Hepatocyte (in vitro differentiated cells): ENCODE measurements at places on chromosomes 1 and 21.

DNA sequence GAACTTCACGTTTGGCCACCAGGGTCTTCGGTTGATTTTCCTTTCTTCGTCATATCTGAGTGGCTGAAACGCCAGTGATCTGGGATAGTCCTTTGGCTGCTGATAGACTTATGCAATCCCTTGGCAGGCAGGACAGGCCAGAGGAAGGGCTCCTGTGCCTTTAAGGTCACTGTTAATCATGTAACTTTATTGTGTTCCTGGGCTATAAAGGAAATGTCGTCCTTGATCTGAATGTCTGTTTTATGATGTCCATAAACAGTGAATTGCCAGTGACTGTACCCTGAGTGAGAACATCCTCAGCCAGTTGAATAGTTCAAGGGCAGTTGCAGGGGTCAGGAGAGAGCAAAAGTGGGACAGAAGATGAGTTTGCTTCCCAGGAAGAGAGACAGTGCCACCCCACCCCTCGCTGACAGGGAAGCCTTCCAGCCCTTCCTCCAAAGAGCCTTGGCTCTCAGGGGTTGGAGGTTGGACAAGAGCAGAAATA, 68.0 kb downstream of the PDE9A start:
- H3K4me3 ChIP-seq, result no peak overlapping the region

GRCh38 chr1:147129116-147129873, 43.0 kb downstream of the PRKAB2 start:
- no peaks in the 10 kb centered on the region for H3K4me1 ChIP-seq
- H3K27ac ChIP-seq, result no peak overlapping the region
- H3K27me3 ChIP-seq, result no peaks in the 10 kb centered on the region
- DNase-seq, result no peak

DNA sequence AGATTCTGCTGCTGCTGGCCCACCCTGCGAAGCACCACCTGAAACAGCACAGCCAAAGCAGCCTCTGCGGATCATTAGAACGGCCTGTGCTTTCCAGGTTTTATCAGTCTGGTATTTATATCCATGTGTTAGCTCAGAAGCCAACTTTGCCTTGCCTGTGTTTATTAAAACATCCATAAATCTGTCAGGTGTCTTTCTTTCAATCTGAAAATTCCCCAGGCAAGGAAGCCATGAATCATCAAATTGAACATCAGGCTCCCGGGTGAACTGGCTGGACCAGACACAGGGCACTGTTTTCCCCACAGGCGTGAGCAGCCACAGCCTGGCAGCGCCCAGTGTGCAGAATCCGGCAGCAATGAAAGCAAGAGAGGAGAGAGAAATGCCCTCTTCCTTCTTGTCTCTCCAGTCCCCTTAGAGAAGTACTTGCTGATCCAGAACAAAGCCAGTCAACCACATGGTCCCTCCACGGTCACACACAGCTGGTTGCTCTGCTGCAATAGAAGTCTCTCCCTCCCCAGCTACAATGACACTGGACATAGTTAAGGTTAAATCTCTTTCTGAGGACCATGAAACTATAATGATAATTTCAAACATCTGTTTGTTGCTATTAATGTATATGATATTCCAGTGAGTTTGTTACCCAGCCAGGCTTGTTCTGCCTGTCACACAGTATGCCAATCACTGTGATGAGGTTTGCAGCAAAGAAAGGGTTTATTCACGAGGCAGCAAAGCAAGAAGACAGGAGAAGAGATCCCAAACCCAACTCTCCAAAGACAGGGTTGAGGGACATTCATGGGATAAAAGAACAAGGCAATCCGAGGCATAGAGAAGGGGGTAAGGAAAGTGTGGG, 212.1 kb upstream of the FMN2 start:
- no peaks in the 10 kb centered on the region for H3K27me3 ChIP-seq
- H3K4me1 ChIP-seq, result peaks cover 16% of the 10 kb centered on the region
- peak; percentile 20 for DNase-seq
- H3K27ac ChIP-seq, result no peak overlapping the region

DNA sequence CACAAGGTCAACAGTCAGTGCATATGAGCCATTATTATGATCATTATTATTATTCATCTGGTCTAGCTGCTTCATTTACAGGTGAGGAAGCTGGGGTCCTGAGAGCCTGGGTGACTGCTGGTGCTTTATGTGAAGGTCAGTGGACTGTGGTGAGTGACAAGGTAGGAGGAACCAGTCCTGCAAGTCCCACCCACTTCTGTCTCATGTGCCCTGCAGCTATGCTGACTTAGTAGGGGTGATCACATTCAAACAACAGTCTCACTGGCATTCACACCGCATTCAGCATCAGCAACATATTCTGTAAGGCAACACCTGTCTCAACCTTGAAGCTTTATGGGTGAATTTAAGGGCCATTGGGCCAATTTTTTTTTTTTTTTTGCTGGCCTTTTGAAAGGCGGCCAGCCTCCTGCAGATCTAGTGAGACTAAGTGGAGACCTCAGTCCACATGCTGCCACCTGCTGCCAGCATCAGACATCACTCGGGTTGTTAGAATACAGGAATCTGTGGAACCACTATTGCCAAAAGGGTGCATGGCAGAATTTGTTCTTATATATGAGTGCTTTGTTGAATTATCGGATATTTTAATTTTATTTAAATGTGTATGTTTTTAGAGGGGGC, 59.9 kb upstream of the CACNA1E start:
- no peak overlapping the region for H3K27ac ChIP-seq
- H3K4me3 ChIP-seq, result no peak overlapping the region
- H3K27me3 ChIP-seq, result no peaks in the 10 kb centered on the region
- H3K4me1 ChIP-seq, result no peaks in the 10 kb centered on the region
- DNase-seq, result peak; percentile 71
- H3K36me3 ChIP-seq, result no peaks in the 10 kb centered on the region

DNA sequence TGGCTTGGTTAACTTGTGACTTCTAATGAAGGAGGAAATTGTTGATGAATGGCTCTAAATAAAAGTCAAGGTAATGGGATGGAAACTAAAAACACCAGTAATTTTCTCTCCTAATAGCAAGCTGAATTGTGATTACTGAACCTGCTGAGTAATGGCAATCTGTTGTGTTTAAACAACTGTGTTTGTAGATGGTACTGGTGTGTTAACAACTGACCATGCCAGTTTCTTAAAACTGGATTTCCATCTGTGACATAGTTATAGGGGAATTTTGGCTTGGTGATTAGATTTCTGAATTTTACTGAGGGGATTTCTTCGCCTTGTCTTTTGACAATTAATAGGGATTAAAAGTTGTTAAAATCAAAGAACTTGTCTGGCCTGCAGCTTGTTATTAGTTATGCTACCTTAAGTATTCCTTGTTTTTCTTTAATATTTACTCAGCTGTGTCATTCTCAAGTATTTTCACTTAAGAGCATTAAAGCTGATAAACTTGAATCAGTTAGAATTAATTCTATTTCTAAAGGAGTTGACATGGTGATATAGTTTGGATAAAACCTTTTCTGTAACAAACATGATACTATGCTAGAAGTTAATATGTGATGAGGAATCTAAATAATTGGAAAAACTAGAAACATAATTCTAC, 7.9 kb upstream of the ERO1B start:
- no peak overlapping the region for H3K27ac ChIP-seq
- H3K4me3 ChIP-seq, result no peak overlapping the region
- no peaks in the 10 kb centered on the region for H3K4me1 ChIP-seq
- H3K27me3 ChIP-seq, result peaks cover 5% of the 10 kb centered on the region
- no peak for DNase-seq

DNA sequence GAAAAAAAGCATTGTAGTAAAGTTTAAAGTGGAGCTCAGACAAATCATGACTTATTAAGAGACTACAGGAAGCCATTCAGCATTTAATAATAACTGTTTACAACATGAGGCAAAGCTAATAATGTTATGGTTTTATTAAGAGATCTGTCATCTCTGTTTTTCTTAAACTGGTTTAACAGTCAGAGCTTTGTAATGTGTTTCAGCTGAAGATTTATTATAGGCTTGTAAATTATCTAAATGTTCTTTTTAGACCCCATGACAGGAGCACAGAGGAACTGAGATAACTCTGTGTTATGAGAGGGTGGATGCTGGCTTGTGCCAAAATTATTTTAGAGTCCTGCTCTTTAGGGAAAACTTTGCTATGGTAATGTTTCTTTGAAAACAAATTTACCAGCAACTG, 38.0 kb upstream of the RWDD3 start:
- no peak overlapping the region for H3K27ac ChIP-seq
- no peak for DNase-seq
- no peak overlapping the region for H3K4me3 ChIP-seq
- no peaks in the 10 kb centered on the region for H3K27me3 ChIP-seq

GRCh38 chr1:44621841-44622286, 52.4 kb downstream of the TMEM53 start:
- peaks cover 5% of the 10 kb centered on the region for H3K4me1 ChIP-seq
- H3K4me3 ChIP-seq, result no peak overlapping the region
- peaks cover 12% of the 10 kb centered on the region for H3K27me3 ChIP-seq
- no peaks in the 10 kb centered on the region for H3K36me3 ChIP-seq

- peak overlapping the region; percentile 75 for H3K27ac ChIP-seq
- no peaks in the 10 kb centered on the region for H3K36me3 ChIP-seq
- H3K4me3 ChIP-seq, result no peak overlapping the region
- H3K4me1 ChIP-seq, result peaks cover 14% of the 10 kb centered on the region
Measured at GRCh38 chr1:115251856-115252255, 86.2 kb downstream of the NGF start.

DNA sequence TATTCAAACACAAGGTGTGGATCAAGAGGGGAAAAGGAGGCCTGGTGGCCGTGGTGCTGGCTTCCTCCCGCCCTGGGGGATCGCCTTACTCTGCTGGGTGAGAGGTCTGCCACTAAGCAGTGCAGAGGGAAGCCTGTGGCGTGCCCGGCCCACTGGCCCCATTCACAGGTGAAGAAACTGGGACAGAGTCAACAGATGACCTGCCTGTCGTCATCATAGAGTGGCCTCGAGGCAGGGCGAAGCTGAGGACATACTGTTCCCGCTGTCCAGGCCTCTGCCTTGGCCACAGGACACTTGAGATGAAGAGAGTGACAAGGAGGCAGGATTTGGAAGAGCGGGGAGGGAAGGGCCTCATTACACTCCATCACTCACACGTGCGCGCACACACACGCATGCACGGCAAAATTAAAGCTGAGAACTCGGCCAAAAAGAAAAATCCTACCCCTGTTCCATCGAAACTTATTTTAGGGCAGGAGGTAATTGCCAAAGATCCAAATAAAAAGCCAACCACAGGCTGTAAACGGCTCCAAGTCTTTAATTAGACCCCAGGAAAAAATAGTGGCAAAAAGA, 50.5 kb downstream of the CASZ1 start:
- H3K27ac ChIP-seq, result no peak overlapping the region
- no peak for DNase-seq
- no peak overlapping the region for H3K4me3 ChIP-seq
- no peaks in the 10 kb centered on the region for H3K36me3 ChIP-seq
- H3K27me3 ChIP-seq, result no peaks in the 10 kb centered on the region
- H3K4me1 ChIP-seq, result no peaks in the 10 kb centered on the region

DNA sequence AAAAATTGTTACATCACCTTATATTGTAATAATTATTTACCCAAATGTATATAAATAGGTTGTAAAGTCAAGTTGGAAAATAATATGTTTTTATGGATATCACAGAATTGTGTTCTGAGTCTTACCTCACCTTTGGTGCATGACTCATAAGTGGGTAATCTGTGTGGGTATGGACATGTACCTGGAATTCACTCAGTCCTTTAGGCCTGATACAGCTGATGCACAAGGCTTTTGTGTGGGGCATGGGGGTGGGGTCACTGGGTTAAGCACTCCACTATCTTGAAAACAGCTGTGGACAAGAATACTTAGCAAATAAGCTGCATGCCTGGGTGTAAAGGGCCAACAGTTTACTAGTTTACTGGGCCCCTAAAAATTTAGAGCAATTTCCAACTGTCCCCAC, 34.4 kb downstream of the INKA2 start:
- H3K4me3 ChIP-seq, result no peak overlapping the region
- peak; percentile 38 for DNase-seq
- H3K4me1 ChIP-seq, result peaks cover 10% of the 10 kb centered on the region

DNA sequence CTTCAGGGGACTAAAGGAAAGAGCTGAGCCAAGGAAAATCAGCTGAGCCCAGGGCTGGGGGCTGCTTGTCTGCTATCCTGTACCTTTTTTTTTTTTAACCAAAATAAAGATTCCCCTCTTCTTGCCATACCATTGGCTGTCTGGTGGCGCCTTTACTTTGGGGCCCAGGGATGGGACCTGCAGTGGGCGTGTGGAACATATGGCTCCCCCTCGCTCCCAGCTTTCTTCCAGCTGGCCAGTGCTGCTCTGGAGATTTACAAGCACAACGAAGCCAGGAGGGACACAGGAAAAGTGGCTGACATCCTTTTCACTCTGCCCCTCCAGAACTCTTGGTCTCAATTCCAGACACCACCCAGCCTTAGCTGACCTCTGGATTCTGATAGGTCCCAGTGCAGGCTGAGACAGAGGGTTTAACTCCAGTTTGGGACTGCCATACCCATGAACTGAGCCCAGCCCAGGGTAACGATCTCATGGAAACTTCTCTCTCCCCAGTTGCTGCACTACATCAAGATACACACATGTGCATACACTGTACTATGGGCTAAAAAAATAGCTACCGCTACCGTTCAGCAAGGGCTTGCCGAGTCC, 5.4 kb upstream of the SFN start:
- no peak overlapping the region for H3K27ac ChIP-seq
- no peak for DNase-seq
- H3K4me1 ChIP-seq, result no peaks in the 10 kb centered on the region
- no peaks in the 10 kb centered on the region for H3K36me3 ChIP-seq
- H3K4me3 ChIP-seq, result no peak overlapping the region

- no peak for DNase-seq
- H3K27ac ChIP-seq, result peak overlapping the region; percentile 80
- H3K36me3 ChIP-seq, result no peaks in the 10 kb centered on the region
- H3K27me3 ChIP-seq, result peaks cover 81% of the 10 kb centered on the region
Measured at GRCh38 chr21:38661889-38662568, 143.7 kb upstream of the ETS2 start.

GRCh38 chr1:60921175-60921574, 161.2 kb upstream of the NFIA start:
- DNase-seq, result no peak
- no peak overlapping the region for H3K4me3 ChIP-seq
- no peaks in the 10 kb centered on the region for H3K36me3 ChIP-seq
- no peaks in the 10 kb centered on the region for H3K27me3 ChIP-seq
- peak overlapping the region; percentile 90 for H3K27ac ChIP-seq

DNA sequence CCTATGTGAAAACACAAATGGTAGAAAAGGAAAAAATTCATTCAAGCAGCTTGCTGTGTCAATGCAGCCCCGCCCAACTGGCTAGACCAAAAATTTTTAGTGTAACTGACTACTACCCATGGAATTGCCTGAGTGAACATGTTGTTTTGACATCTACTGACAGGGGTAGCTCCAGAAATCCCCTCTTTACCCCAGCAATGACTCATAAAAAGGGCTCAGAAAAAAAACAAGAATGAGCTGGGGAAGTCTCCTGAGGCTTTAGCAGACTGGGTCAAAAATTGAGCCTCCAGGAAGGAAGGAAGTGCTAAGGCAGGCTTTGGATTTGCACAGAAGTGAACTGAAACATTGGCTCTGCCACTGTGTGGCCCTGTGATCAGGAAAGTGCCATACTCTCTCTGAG, 24.4 kb upstream of the FGGY start:
- DNase-seq, result no peak
- H3K27ac ChIP-seq, result no peak overlapping the region
- H3K4me3 ChIP-seq, result no peak overlapping the region
- no peaks in the 10 kb centered on the region for H3K36me3 ChIP-seq

- no peaks in the 10 kb centered on the region for H3K36me3 ChIP-seq
- no peaks in the 10 kb centered on the region for H3K27me3 ChIP-seq
- H3K4me3 ChIP-seq, result no peak overlapping the region
- H3K27ac ChIP-seq, result no peak overlapping the region
- H3K4me1 ChIP-seq, result no peaks in the 10 kb centered on the region
Measured at GRCh38 chr1:52482326-52483004, 70.4 kb downstream of the TUT4 start.
